ENCODE measurements at places on chromosomes 13 and 19.

DNA sequence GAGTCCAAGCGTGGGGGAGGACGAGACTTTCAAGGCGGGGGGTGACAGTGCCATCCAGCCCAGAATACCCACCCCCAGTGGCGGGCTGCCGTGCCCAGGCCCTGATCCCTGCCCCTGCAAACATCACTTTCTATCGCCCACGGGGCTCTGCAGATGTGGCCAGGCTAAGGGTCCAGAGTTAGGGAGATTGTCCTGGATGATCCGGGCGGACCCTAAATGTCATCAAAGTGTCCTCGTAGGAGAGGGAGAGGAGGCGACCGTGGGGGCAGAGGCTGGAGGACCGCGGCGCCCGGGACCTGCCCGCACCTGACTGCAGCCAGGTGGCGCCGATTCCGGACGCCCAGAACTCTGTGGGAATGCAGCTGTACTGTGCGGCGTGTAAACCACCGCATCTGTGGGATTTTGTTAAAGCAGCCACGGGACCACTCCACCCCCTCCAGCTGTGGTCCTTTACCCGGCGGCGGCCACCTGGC lies 32.4 kb downstream of the GJA3 start:
- DNase-seq: no peak

DNA sequence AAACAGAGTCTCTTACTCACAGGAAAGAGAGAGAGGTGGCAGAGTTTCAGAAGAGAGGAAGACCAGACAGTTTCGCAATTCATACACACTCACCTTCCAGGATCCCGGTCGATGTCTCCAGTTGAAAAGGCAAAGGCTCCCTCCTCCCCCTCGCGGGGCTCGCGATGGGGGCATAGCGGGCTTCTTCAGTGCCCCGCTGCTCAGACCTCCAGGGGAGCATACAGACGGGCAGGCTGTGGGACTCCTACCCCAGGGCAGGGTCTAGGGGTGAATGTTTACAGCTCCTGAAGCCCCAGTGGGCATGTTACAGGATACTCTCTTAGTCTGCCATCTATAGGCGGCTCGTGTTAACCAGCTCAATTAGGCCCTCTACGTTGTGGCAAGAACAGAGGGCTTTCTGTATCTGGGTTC lies 139.2 kb downstream of the SLITRK5 start:
- no peak for DNase-seq

DNA sequence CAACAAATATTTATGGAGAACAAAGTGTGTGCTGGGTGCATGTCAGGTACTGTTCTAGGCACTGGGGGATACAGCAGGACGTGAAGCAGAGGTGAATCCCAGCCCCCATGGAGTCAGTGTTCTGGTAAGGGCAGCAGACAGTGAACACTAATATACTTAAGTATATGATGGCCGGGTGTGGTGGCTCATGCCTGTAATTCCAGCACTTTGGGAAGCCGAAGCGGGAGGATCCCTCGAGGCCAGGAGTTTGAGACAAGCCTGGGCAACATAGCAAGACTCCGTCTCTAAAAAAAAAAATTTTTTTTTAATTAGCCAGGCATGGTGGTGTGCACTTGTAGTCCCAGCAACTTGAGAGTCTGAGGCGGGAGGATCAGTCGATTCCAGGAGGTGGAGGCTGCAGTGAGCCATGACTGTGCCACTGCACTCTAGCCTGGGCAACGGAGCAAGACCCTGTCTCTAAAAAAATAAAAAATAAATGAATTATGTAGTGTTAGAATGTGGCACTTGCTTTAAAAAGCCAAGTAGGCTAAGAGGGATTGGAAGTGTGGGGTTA lies 22.6 kb downstream of the CHST8 start:
- DNase-seq: no peak

GRCh38 chr19:47595944-47596343 lies 13.0 kb upstream of the BICRA start:
- no peak for DNase-seq
